Urinary bladder (tissue), 4 donors: ENCODE measurements at places on chromosomes 6 and 20. TPM values are rescaled to one million over a fixed set of nuclear protein-coding genes. Genes with fewer than 3 reads are reported as not detected.

RFX6 gene
- 0.06 TPM for polyA plus RNA-seq

SIM1 gene
- polyA plus RNA-seq, result not detected

FAM209B gene
- polyA plus RNA-seq, result 0.28 TPM

CYP24A1 gene
- 2.2 TPM for polyA plus RNA-seq

HSPA12B gene
- 11.8 TPM for polyA plus RNA-seq

ELOVL4 gene
- 3.2 TPM for polyA plus RNA-seq

ZSCAN31 gene
- 10.1 TPM for polyA plus RNA-seq

TSPYL1 gene
- polyA plus RNA-seq, result 56.0 TPM

ANKEF1 gene
- polyA plus RNA-seq, result 0.75 TPM

HLA-DRB5 gene
- 3.4 TPM for polyA plus RNA-seq

DNA sequence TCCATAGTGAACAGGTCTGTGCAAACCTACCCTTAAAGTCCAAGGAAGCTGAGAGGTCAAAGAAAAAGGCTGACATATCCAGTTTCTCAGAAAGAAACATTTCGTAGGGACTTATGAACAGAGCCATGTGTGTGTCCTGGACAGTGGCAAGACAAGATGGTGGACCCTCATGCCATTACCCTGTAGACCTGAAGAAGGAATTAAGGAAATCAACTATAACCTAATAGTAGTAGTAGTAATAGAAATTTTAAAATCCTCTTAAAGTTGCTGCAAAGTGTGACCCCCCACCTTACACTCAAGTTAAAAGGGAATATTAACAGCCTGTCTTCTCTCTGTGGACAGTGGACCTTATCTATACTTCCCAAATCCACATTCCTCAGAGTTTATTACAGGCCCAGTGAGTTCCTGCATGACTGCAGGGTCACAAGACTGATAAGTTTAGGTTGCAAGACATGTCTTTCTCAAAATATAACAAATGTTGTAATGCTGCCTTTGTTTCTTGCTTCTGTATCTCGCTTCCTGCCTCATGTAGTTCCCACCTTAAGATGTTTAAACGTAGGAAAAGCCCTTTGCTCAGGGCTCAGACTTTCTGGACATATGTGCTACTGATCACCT is 10.6 kb downstream of the IL22RA2 start:
- no peak for DNase-seq

DNA sequence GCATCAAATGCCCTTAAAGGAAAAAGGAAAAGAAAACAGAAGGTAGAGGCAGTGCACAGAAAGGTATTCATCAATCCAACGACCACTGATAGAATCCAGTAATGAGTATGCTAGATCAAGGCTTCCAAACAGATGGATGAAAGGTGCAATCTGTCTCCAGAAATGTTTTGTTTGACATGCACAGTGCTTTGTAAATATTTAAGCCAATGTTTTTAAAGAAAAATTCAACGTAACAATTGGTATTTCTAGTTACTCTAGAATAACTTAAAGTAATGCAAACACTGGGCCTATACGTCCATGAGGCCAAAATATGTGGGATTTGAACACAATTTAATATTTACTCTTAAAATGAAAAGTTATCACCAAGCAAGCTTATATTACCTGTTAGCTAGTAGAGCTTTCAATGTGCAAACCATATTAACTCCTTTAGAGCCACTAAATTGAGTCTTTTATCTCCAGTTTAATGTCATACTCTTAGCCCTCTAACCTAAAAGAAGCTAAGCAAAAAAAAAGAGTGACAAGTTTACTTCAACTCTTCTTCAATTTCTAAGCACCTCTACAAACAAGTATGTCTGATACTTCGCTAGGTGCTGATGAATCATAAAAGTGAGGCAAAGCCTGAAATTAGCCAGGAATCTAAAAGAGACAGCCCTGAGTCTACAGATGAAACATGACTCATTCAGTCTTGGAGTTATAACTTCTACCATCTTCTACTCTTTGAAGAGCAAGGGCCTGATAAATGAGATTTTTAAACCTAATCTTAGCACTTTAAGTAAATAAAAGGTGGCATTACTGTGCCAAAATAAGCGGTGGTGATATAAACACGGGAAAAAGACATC is 169.8 kb downstream of the PTPRK start:
- no peak for DNase-seq

DNA sequence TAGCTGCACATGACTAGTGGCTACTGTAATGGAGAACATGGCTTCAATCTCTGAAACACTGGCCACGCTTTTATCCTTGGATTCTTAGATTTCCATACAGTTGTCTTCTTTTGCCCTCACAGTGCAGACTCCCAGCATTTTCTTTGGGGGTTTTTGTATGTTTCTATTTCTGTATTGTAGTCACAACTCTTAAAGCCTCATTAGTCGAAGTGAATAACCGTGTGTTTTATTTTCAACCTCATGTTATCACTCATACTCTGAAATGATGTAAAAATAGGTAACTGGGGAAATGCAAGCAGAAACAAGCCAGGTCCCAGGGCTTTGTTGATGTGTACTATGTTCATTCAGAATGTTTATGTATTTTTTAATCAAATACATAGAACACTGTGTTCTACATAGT is 162.9 kb downstream of the JARID2 start:
- DNase-seq, result no peak

GRCh38 chr6:45326698-45327417 is 1.3 kb upstream of the RUNX2 start:
- no peak for DNase-seq

- no peak for DNase-seq
These were observed 154.9 kb downstream of the SOX4 start for GRCh38 chr6:21748343-21749056.

- no peak for DNase-seq
These were observed 202.4 kb downstream of the PRKN start for GRCh38 chr6:162525181-162525580.

DNA sequence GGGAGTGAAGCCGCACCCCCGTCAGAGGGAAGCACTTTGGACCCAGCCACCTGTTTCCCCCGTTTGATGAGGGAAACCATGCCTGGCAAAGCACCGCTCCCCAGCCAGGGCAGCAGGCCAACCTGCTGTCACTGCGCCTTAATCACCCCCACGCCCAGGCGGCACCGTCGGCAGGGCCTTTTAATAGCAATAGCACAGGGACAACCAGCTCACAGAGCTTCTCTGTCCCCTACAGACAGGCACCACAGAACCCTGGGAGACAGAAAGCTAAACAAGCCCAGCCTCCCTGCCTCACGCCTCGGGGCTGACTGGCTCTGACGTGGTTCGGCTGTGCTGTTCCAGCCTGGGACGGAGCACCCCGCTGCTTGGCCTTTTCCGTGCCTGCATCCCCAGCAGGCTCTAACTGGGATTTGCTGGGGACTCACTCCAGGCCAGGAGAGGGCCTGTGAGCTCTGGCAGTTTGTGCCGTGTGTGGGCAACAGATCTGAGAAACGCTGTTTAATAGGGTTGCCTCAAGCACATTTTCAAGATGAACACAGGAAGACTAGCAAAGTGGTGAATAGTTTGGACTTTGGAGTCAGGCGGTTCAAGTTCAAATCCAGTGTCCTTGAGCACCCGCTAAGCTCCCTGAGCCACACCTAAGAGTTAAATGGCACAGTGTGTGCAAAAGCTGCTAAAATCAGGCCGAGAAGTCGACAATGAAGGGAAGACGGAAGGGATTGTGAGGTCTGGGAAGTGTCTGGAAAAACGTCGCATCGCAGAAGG is 223.8 kb downstream of the NRN1 start:
- DNase-seq, result no peak

GRCh38 chr6:72650081-72650745 is 28.3 kb downstream of the KCNQ5 start:
- DNase-seq, result no peak

DNA sequence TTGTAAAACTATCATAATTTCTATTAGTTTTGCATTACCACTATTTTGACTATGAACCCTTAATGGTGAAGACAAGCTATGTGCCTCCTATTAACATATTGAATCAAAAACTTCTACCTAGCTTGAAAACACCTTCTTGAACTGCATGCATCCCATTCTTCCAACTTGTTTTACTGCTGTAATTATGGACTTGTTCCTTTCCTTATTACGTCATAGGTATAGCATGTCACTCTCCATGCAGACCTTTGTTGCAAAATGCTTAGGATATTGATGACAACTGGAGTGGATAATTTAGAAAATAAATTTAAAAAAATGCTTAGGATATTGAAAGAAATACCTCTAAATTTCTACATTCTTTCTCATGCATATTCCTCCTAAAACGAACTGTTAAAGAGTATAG is 219.3 kb downstream of the KCNQ5 start:
- no peak for DNase-seq

GRCh38 chr6:132961122-132961521 is 146.8 kb downstream of the RPS12 start:
- no peak for DNase-seq

GRCh38 chr6:156863504-156863903 is 86.3 kb downstream of the ARID1B start:
- DNase-seq, result no peak

GRCh38 chr6:169847901-169848311 is 96.5 kb downstream of the ERMARD start:
- no peak for DNase-seq

GRCh38 chr6:34027445-34027936 is 118.4 kb downstream of the GRM4 start:
- no peak for DNase-seq
